ENCODE measurements at places on chromosomes 13 and 19.

DNA sequence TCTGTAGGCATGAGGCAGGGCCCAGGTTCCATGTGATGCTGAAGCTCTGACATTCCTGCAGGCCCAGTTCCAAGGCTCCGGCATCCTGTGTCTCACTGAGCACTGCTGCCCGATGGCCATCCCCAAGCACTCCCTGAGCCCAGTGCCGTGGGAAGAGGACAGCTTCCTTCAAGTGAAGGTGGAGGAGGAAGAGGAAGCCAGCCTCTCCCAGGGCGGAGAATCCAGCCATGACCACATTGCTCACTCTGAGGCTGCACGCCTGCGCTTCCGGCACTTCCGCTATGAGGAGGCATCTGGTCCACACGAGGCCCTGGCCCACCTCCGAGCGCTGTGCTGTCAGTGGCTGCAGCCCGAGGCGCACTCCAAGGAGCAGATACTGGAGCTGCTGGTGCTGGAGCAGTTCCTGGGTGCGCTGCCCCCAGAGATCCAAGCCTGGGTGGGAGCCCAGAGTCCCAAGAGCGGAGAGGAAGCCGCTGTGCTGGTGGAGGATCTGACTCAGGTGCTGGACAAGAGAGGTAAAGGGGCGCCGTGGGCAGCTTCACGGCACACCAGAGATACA lies 8.0 kb downstream of the ZSCAN22 start:
- no peak for DNase-seq

- no peak for DNase-seq
These were observed 15.2 kb downstream of the EFNA2 start for GRCh38 chr19:1300744-1301490.

DNA sequence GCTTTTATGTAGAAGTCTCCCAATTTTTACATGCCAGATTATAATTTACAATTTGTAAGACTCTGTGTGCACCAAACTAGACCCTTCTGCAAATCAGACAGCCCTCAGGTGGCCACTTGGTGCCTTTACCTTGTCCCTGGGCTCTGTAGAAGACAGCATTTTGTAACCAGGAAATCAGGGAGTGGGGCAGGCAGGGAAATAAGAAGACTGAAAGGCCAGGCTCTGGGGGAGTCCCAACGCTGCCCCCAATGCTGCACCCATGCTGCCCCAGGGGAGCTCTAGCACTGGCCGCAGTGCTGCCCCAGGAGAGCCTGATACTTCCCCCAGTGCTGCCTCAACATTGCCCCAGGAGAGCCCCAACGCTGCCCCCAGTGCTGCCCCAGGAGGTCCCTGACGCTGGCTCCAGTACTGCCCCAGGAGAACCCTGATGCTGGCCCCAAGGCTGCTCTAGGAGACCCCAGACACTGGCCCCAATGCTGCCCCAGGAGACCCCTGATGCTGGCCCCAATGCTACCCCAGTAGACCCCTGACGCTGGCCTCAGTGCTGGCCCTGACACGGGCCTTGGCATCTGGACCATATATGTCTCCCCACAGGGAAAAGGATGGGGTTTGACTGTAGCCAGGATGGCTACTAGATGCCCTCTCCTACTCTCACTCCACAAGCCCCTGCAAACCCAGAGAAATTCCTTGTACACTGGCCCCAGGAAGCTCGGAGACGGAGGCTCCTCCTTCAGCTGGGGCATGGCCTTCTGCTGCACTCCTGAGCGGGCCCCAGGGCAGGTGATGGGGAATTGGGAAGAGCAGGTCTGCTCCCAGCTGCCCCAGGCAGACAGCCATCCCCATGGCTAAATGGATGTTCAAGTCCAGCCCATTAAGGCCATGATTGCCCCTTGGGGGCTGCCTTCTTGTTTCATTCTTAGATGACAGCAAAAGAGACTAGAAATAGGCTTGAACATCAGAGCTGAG lies 23.6 kb downstream of the VSTM2B start:
- DNase-seq = no peak

- no peak for DNase-seq
These were observed 685.6 kb upstream of the SLITRK1 start for GRCh38 chr13:84567848-84568247.

- DNase-seq = no peak
These were observed 12.2 kb upstream of the ZNF304 start for GRCh38 chr19:57338877-57339276.

DNA sequence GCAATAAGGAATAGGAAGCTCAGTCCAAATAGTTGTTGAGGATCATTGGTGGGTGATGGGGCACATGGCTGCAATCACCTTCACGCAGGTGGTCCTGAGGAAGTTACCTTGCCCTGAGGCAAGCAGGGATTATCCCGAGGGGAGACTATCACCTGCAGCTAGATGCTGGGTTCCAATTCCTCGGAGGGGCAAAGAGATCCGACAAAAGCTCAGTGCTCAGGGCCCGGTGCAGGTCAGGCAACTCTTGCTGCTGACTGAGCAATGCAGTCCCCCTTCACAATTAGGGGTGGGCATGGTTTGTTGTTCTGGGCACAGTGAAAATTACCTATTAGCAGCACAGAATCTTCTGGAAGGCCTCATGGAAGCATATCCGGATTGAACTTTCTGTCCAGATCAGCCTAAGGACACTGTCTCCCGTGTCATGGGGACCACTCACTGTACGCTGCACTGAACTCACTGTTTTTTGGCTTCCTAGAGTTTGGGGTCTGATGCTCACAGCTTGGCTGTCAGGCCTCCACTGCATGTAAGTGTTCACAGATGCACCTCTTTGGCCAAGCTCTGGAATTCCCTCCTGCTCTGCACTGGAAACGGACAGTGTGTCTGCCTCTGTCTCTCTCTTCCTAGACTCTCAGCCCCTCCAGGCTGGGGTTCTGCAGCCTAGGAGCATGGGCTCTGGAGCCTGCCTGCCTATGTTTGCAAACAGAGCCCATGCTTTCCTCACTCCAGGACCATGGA lies 372.7 kb downstream of the ZNF536 start:
- DNase-seq = no peak
